ENCODE measurements at places on chromosomes 3 and 15. TPM values are rescaled to one million over a fixed set of nuclear protein-coding genes. Genes with fewer than 3 reads are reported as not detected.

DNA sequence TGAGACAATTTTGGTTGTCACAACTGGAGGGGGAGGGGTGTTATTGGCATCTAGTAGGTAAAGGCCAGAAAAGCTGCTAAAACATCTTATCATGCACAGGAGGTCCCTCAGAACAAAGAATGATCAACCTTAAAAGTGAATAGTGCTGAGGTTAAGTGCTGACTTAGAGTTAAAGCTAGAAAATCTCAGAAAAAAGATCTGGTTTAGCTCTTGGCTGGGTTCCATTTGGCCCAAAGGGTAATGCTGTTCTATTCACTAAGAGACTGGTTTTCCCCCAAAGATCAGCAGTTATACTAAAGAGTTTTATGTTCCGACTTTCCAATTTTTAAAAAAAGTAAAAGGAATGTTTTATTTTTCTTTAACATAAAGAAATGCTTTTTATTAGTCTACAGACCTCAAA is 15.6 kb downstream of the DCBLD2 start:
- no peak for DNase-seq

Gene AHSG
- not detected for total RNA-seq

- no peak for DNase-seq
These were observed 107.1 kb upstream of the MELTF start for GRCh38 chr3:197136744-197137143.

- peak; percentile 36 for DNase-seq
These were observed 58.1 kb upstream of the MEF2A start for GRCh38 chr15:99507504-99508310.

Gene NRROS
- 5.7 TPM for total RNA-seq

DNA sequence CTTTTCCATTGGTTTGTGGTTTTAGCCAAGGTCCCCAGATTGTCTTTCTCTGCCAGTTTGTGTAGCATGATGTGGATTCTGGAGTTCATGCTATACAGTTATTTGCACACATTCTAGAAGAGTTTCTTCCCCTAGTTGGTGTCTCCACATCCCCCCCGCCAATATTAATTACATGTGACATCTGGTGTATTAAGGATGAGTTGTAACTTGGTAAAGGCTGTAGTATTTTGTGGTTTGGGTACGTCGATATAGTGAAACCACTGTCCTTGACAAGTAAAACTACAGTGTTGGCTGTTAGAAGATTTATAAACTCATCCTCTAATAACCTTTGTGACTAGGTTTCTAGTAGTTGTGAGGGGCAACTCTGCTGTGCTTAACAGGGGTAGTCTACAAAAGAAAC is 23.7 kb upstream of the P4HTM start:
- no peak for DNase-seq

Gene CCNL1
- total RNA-seq = 70.0 TPM

Gene POPDC2
- 0.40 TPM for total RNA-seq

- peak; percentile 13 for DNase-seq
These were observed 96.9 kb downstream of the LINGO1 start for GRCh38 chr15:77535845-77536244.

Gene SKIL
- 79.6 TPM for total RNA-seq

DNA sequence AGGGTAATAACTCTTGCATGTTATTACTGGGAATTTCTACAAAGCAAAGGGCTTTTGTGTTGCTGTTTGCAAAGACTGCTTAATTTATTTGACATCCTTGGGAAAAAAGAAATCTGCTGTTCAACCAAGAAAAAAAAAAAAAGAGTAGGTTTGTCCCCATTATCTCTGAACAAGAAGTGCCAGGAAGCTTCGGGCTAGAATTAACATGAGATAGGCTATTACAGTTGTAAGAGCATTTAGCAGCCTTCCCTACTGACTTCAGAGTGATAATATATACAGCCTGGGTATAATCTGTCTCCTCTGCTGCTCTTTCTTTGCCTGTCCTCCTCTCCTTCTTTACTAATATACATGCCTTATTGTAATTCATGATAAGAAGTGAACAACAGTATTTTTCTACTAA is 23.3 kb upstream of the CHMP2B start:
- DNase-seq = no peak

DNA sequence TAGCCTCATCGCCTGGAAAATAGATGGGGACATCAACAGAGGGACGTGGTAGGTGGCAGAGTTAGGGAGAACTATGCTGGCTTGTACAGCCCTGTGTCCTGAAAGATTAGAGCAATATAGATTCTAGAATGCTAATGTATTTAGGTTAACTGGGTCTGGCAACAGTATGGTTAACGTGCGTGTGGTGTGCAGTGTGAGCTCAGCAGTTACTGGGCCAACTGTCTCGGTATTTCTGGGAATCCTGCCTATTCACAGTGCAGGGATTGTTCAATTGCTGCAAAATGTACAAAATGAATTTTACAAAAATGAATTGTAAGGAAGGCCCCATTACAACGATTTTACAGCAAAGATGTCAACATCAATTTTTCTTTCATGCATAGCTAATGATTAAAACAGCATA is 20.6 kb downstream of the MEIS2 start:
- DNase-seq = peak; percentile 47

Gene TERC
- total RNA-seq = 118 TPM

Measured in lung microvascular endothelial cell (primary cell).